CD4-positive, alpha-beta T cell treated with Interleukin-12 subunit alpha and Interleukin-12 subunit beta, for 1 hour (primary cell): ENCODE measurements at places on chromosomes 7 and 10.

GRCh38 chr7:127751062-127751461, 99.1 kb downstream of the SND1 start:
- no peak for DNase-seq

GRCh38 chr10:14553448-14553847, 221.2 kb downstream of the FAM107B start:
- no peak for DNase-seq

DNA sequence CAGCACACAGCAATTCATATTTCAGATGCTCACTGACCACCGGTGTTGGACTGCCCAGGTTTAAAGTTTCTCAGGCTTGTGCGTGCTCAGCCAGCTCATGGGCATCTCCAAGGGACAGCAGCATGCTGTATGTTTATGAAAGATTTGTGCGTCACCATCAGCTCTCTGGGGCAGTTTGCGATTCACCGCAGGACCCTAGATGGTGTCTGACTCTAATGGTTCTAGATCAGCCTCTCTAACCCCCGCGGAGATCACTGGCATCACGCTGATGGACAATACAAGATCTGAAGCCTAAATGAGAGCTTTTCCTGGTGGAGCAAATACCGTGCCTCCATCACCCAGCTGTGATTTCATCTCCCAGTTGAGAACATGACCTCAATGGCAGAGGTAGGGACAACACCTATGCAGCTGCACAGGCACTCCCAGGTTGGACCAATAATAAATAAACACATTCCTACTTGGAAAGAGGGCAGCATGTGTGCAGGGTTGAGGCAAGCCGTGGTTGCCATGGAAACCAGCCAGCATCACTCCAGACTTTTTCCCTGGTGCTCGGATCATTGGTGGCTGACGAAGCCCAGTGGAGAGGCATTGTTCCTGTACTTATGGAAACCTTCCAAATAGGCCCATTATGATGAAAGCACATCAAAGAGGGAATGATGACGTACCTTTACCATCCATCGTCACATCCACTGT, 253.6 kb downstream of the KCNMA1 start:
- DNase-seq: no peak

- DNase-seq: no peak
These were observed 111.0 kb downstream of the HTR7 start for GRCh38 chr10:90746829-90747228.

GRCh38 chr7:112407261-112407660, 43.0 kb upstream of the IFRD1 start:
- DNase-seq: no peak

DNA sequence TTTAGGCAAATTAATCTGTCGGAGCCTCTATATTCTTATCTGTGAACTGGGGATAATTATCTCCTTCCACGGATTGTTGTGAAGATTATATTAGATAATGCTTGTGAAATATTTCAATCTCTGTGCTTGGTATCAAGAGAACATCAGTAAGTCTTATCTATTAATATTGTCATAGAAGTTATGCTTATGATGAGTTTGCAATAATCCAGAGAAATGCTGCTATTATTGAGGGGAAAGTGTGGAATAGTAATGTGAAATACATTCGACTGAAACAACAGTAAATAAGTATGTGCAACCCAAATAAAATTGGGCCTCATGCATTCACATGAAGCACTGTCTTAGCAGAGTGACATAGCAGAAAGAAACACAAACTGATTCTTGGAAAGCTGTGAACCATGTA, 13.7 kb downstream of the RHOBTB1 start:
- DNase-seq: no peak

DNA sequence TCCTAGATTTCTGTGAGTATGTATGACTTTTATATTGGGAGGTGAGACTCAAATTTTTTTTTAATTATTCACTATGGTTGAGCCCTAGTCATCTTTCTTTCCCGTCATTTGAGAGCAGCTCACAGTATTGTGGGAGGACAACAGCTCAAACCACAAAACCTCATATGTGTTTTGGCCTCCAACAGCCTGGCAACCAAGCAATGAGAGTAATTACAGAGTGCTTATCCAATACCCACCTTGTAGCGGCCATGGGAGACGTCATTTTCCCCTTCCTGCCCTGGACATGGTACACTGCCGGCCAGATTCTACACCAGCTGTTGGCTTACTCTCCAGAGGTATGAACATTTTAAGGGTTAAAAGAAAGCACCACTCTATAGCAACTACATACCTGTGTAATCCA, 49.1 kb downstream of the DOCK4 start:
- no peak for DNase-seq

DNA sequence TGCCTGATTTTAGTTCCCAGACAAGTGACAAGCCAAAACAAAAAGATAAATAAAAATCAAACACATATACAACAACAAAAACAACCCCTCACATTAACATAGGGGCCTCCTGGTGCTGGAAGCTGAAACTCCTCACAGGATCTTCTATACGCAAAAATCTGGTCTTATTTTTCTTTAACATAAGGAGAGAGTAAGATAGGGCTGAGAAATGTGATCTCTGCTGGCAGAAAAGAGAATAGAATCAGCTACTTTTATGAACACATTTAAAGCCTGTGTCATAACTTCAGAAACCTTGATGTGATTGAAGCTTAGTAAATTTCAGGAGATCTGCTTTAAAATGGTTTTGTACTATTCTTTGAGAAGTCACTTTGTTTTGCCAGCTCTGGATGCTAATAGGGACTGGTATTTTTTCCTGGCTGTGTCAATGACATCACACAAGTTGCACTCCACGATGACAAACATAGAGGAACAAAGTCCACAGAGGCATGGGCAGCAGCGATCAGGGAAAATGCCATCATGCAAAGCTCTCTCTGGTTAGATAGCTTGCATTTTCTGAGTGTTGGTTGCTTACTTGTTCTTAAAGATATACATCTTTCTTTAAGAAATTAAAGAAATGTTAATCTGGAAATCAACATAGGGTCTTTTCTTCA, 176.6 kb upstream of the SP4 start:
- no peak for DNase-seq

- DNase-seq: peak; percentile 46
These were observed 7.5 kb upstream of the DNAJC1 start for GRCh38 chr10:22010973-22011408.

DNA sequence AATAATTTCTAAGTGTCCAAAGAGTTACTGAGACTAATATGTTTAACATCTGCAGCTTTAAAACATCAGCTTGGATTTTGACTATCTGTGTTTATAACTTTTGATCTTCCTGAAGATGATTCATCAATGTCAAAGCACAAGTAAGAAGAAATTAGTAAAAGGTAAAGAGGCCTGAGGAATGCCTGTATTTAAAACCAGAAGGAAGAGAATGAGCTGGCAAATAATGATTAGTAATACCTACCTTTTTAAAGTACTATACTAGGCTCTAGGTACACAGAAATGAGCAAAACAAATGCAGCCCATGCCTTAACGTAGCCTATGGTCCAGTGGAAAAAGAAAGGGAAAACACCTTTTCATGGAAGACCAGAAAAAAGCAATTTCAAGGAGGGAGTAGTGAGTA, 158.0 kb downstream of the KCND2 start:
- no peak for DNase-seq

GRCh38 chr7:22601812-22602565, 102.0 kb upstream of the STEAP1B start:
- no peak for DNase-seq

GRCh38 chr10:132897516-132898381, 44.6 kb downstream of the CFAP46 start:
- no peak for DNase-seq

- DNase-seq: no peak
These were observed 110.1 kb downstream of the PLCE1 start for GRCh38 chr10:94103801-94104221.

GRCh38 chr10:96834120-96834519, 2.0 kb downstream of the LCOR start:
- no peak for DNase-seq

DNA sequence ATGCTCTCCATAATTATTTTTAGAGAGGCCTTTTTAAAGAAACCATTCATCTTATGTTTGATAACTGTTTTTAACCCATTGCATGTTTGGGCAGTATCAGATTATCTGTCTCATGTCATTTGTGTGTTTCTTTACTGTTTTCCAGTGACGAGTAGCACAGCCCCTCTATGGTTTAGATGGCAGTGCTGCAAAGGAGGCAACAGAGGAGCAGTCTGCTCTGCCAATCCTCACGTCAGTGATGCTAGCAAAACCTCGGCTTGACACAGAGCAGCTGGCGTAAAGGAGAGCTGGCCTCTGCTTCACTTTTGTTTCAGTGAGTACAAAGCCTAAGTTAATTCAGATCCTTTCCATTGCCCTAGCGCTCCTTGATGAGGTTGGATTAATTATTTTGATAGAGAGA, 80.4 kb upstream of the GARIN1A start:
- no peak for DNase-seq

DNA sequence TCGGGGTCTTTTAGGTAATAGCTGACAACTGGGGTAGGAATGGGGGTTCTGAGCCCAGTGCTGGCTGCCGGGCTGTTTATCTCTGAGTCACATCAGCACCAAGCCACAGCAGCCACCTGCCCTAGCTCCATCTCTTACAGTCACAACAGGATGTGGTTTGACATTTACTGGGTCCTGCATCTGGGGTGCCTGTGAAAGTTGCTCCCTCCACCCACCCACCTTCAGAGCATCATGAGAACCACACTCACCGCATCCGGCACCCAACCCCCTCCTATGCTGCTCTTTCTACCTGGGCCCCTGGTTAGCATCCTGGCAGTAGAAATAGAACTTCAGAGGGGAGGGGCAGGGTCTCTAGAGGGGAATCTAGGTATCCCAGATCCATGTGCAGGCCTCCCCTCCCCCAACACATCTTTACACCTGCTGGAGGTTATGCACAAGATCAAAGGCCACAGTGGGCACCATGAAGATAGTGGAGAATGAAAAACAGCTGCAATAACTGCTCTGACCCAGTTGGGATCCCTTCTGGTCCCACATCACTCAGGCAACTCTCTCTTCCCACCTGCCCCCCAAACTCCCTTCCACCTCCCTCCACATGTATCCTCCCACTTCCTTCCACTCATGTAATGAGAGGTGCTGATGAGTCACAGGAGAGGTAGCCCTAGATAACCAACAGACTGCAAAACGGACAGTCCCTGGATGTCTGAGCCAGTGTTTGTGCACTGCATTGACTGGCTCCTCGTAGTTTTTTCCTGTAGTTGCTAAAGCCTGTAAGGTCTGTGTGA, 38.2 kb downstream of the PRSS2 start:
- peak; percentile 98 for DNase-seq

- DNase-seq: no peak
These were observed 347.7 kb downstream of the POM121L12 start for GRCh38 chr7:53383131-53383530.

DNA sequence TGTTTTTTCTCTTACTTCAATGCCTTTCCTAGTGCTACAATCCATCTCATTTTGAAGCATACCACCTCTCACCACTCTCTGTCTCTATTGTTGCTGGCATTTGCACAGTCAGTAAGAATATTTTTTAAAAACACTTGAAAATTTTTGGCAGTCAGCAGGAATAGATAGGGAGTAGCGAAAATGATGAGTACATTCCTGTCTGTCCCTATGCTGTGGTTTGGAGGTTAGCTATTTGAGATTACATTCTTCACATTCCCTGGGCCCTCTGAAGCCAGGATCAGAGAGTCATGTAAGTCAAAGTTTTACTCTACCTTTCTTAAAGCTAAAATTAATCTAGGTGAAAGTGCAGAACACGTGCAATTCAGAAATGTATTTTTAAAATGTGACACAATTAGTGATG, 53.0 kb upstream of the MAGI2 start:
- no peak for DNase-seq

- DNase-seq: peak; percentile 14
These were observed 92.7 kb upstream of the GDF10 start for GRCh38 chr10:47207281-47207615.

DNA sequence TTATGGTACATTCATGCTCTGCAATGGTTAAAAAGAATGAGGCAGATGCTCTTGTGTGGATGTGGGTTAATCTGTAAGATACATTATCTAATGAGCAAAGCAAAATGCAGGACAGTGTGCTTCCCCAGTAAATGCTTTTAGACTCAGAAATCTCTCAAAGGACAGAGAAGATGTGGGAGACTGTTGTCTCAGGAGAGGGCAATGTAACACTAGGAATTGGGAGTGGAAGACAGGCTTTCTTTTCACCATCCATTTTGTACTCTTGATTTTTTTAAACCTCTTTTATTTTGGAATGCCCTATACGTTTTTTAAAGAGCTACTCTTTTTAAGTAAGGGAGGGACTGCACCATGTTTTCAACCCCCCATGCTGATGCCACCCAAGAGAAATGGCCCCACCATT, 77.5 kb upstream of the ADAM12 start:
- DNase-seq: no peak

- no peak for DNase-seq
These were observed 1156.7 kb downstream of the GATA3 start for GRCh38 chr10:9211228-9211627.

DNA sequence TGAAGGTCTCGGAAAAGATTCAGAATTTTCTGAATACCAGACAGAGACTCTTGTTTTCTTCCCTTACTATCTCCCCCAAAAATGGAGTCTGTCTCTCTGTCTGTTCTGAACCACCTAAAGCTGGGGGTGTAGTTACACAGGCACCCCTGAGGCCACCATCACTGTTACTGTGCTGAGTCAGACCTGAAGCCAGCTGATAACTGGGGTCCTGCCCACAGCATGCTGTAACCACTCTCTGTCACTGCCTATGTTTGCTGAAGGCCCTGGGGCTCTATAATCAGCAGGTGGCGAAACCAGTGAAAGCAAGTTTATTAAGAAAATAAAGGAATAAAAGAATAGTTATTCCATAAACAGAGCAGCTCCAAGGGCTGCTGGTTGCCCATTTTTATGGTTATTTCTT, 575.2 kb upstream of the POT1 start:
- no peak for DNase-seq

DNA sequence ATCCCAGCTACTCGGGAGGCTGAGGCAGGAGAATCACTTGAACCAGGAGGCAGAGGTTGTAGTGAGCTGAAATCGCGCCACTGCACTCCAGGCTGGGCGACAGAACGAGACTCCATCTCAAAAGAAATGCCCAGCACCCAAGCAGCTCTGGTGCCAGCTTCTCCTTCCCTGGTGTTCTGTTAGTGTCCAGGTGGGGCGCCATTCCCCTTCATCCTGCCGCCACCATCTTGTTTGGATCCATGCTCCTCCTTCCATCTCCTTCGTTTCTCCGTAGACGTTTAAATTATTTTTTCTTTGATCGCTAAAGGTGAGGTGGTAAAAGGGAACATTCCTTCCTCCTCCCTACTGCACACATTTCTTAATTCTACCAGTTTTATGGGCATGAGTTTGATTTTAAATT, 30.3 kb downstream of the PROSER2 start:
- DNase-seq: no peak
